HepG2 (cell line): ENCODE measurements at places on chromosomes 3 and 15. TPM values are rescaled to one million over a fixed set of nuclear protein-coding genes. Genes with fewer than 3 reads are reported as not detected.

DNA sequence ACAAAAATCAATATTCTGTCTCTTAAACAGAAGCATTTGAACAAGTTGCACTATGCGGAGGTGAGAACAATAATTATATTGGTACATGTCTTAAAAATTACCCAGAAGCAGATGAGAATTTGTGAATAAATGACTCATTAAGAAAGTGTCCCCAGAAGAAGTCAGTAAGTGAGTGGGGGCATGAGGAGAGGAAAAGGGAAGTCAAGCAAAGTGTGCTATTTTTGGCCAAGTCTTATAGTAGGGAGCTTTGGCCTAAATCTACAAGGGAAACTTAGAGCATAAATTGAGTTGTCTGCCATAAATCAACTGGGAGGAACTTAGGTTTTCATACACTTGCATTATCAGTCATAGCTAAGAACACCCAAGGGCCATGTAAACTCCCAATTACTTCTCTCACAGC is 86.9 kb upstream of the SATB1 start:
- no peak for DNase-seq
- H3K4me1 ChIP-seq, result no peaks in the 10 kb centered on the region
- no peak overlapping the region for H3K4me3 ChIP-seq
- H3K27me3 ChIP-seq, result no peaks in the 10 kb centered on the region
- no peaks in the 10 kb centered on the region for H3K36me3 ChIP-seq

GRCh38 chr15:56468401-56468800 is 3.5 kb upstream of the MNS1 start:
- DNase-seq, result no peak
- no peaks in the 10 kb centered on the region for H3K27me3 ChIP-seq
- H3K4me1 ChIP-seq, result peaks cover 25% of the 10 kb centered on the region
- peak overlapping the region; percentile 16 for H3K4me3 ChIP-seq
- H3K27ac ChIP-seq, result no peak overlapping the region
- no peaks in the 10 kb centered on the region for H3K36me3 ChIP-seq

GRCh38 chr15:64305261-64305660 is 50.7 kb downstream of the CSNK1G1 start:
- peaks cover 3% of the 10 kb centered on the region for H3K36me3 ChIP-seq
- DNase-seq, result no peak
- no peaks in the 10 kb centered on the region for H3K27me3 ChIP-seq
- no peak overlapping the region for H3K4me3 ChIP-seq
- H3K4me1 ChIP-seq, result peaks cover 16% of the 10 kb centered on the region
- H3K27ac ChIP-seq, result no peak overlapping the region

- no peaks in the 10 kb centered on the region; the same call in 2 of the 3 replicates for H3K36me3 ChIP-seq
- H3K4me1 ChIP-seq, result peaks cover 71% of the 10 kb centered on the region
- no peak overlapping the region for H3K27ac ChIP-seq
- H3K27me3 ChIP-seq, result no peaks in the 10 kb centered on the region
These were observed 15.0 kb downstream of the PDIA5 start for GRCh38 chr3:123081718-123082369.

GRCh38 chr3:51307458-51307857 is 77.6 kb upstream of the MANF start:
- H3K36me3 ChIP-seq, result no peaks in the 10 kb centered on the region
- H3K27me3 ChIP-seq, result no peaks in the 10 kb centered on the region
- no peak for DNase-seq
- H3K4me3 ChIP-seq, result no peak overlapping the region
- H3K4me1 ChIP-seq, result no peaks in the 10 kb centered on the region

DNA sequence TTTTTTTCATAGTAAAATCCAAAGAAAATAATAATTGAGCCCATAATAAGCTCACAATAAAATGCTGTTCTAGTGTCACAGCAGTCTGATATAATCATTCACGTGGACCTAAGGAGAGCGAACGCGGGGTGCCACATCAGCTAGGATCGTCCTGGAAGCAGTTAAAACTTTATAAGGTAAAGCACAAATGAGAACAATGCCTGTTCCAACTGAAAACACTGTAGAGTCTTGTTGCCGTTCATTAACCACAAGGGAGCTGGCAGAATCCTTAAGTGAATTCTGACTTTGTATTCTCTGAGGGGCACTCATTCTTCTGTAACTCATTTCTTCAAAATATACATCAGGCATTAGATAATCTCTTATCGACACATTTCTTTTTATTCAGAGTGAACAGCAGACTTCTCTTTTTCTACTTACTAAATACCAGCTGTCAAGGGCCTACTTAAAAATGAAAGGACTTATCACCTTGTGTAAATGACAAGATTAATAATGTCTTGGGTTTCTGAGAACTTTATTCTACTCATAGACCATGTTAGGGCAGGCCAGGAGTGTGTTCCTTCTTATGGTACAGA is 524.6 kb downstream of the MECOM start:
- no peaks in the 10 kb centered on the region for H3K36me3 ChIP-seq
- no peaks in the 10 kb centered on the region for H3K4me1 ChIP-seq
- H3K27ac ChIP-seq, result no peak overlapping the region
- H3K4me3 ChIP-seq, result no peak overlapping the region
- no peak for DNase-seq
- H3K27me3 ChIP-seq, result no peaks in the 10 kb centered on the region

GRCh38 chr15:89408372-89409183 is 74.0 kb upstream of the POLG start:
- peaks cover 88% of the 10 kb centered on the region for H3K27me3 ChIP-seq
- H3K36me3 ChIP-seq, result no peaks in the 10 kb centered on the region
- H3K27ac ChIP-seq, result no peak overlapping the region
- no peaks in the 10 kb centered on the region for H3K4me1 ChIP-seq
- no peak overlapping the region for H3K4me3 ChIP-seq
- no peak for DNase-seq

- H3K4me1 ChIP-seq, result peaks cover 48% of the 10 kb centered on the region
- H3K4me3 ChIP-seq, result no peak overlapping the region
- peak overlapping the region; percentile 61 for H3K27ac ChIP-seq
- no peaks in the 10 kb centered on the region for H3K27me3 ChIP-seq
- peak; percentile 12 for DNase-seq
These were observed 61.8 kb downstream of the SETD2 start for GRCh38 chr3:47102081-47102600.

DNA sequence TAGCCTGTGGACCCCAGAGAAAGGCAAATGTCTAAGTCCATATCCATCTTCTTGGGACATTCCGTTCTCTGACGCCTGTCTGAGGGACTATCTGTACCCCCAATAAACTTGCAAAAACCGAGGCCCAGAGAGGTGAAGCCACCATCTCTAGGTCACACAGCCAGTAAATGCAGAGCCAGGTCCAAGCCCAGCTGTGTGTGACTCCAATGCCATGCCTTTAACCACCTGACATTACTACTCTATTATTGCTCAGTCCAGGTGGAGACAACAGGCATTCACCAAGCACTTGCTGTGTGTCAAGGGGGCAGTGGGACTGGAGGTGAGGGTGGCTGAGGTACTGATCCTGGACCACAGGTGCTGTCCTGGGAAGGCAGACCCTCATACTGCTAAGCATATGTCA is 25.4 kb downstream of the CYP8B1 start:
- no peak overlapping the region for H3K4me3 ChIP-seq
- no peaks in the 10 kb centered on the region for H3K27me3 ChIP-seq
- H3K27ac ChIP-seq, result no peak overlapping the region
- H3K4me1 ChIP-seq, result peaks cover 95% of the 10 kb centered on the region

- 0 out of 3 replicates have a peak, but pooled peaks cover 3% of the 10 kb centered on the region for H3K27me3 ChIP-seq
- H3K27ac ChIP-seq, result no peak overlapping the region
- H3K4me1 ChIP-seq, result peaks cover 13% of the 10 kb centered on the region
- no peaks in the 10 kb centered on the region for H3K36me3 ChIP-seq
These were observed 135.1 kb upstream of the RASGRP1 start for GRCh38 chr15:38699633-38700230.

The DUOXA2 gene
- not detected in 2 replicates for total RNA-seq

The SEMA6D gene
- total RNA-seq, result not detected in 2 replicates

- peak overlapping the region; percentile 19 for H3K27ac ChIP-seq
- H3K4me3 ChIP-seq, result no peak overlapping the region
- H3K27me3 ChIP-seq, result no peaks in the 10 kb centered on the region
- H3K4me1 ChIP-seq, result peaks cover 13% of the 10 kb centered on the region; the same call in 1 of the 2 replicates
These were observed 46.4 kb downstream of the EHHADH start for GRCh38 chr3:185207481-185207880.

DNA sequence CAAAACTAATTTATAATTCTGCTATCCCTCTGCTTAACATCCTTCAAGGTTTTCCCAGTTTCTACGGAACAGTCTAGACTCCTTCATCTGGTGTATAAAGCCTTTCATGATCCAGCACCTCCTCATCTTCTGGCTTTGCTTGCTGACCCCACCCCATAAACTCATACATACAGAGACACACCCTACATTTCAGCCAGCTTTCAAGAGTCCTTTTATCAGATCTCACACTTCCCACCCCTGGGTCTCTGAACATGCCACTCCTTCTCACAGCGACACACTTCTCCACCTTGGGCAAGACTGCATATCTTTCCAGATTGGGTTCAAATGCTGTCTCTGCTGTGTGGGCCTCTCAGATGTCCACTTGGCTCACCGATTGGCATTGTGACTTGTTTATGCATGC is 166.8 kb upstream of the LPP start:
- no peak overlapping the region for H3K27ac ChIP-seq
- no peaks in the 10 kb centered on the region for H3K27me3 ChIP-seq
- DNase-seq, result no peak
- H3K4me1 ChIP-seq, result peaks cover 80% of the 10 kb centered on the region
- no peaks in the 10 kb centered on the region for H3K36me3 ChIP-seq
- no peak overlapping the region for H3K4me3 ChIP-seq

The ARHGEF26 gene
- total RNA-seq, result 6.1 and 6.3 TPM in 2 replicates

The HYAL2 gene
- 40.9 and 76.2 TPM in 2 replicates for total RNA-seq

DNA sequence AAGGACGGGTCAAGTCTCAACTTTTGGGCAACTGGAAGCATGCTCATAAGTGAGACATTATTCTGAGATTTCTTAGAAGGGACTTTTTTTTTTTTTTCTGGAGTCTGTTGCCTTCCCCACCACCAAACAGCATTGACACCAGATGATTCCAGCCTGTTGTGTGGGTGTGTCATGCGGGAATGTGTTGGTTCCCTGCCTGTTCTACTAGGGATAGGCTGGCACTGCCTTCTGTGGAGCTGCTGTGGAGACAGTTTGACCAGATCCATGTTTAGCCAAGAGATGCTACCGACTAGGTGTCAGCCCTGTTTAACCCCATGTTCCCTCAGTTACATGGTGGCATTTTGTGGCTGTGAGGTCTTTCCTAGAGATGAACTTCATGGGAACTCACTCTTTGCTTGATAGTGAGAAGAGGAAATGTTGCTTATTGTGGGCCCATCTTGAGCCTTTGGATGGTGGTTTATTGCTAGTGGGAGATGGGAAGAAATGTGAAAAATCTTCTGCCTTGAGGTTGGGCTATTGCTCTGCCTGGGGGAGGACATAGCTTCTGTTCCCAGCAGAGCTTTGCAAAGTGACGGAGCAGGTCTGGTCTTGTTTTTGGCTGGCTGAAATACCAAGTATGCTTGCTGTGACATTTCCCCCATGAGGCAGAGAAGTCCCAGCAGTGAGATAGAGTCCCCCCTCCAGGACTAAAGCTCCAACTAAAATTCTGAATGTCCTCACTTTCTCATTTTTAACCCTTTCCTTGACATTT is 31.3 kb downstream of the TRAK1 start:
- H3K4me3 ChIP-seq, result no peak overlapping the region
- peaks cover 1% of the 10 kb centered on the region; the same call in 1 of the 2 replicates for H3K36me3 ChIP-seq
- no peaks in the 10 kb centered on the region for H3K27me3 ChIP-seq
- H3K4me1 ChIP-seq, result peaks cover 65% of the 10 kb centered on the region
- no peak for DNase-seq
